ENCODE measurements at places on chromosomes 11 and 22.

DNA sequence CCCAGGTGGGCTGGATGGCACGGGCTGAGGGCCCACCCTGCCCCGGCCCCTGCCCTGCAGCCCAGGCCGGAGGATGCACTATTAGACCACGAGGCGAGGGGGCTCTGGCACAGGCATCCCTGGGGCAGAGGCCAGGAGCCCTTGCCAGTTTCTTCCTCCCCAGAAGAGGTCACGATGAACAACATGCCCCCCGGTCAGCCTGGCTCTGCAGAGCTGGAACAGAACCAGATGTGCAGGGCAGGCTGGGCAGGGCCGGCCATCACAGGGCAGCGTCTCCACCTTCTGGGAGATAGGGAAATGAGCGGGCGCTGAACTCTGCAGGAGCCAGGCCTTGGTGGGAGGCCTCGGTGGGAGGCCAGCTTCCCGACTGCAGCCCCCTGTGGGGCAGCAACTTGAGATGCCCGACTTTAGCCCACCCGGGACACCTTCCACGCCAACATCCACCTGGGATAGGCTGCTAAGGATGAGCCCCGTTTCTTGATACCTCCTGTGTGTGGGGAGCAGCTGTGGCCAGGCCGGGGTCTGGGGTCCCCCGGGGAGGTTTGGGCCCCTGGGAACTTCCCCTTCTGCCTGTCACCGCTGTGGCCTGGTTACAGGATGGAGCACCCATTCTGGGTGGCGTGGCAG is 21.8 kb upstream of the GNB1L start:
- DNase-seq: no peak

DNA sequence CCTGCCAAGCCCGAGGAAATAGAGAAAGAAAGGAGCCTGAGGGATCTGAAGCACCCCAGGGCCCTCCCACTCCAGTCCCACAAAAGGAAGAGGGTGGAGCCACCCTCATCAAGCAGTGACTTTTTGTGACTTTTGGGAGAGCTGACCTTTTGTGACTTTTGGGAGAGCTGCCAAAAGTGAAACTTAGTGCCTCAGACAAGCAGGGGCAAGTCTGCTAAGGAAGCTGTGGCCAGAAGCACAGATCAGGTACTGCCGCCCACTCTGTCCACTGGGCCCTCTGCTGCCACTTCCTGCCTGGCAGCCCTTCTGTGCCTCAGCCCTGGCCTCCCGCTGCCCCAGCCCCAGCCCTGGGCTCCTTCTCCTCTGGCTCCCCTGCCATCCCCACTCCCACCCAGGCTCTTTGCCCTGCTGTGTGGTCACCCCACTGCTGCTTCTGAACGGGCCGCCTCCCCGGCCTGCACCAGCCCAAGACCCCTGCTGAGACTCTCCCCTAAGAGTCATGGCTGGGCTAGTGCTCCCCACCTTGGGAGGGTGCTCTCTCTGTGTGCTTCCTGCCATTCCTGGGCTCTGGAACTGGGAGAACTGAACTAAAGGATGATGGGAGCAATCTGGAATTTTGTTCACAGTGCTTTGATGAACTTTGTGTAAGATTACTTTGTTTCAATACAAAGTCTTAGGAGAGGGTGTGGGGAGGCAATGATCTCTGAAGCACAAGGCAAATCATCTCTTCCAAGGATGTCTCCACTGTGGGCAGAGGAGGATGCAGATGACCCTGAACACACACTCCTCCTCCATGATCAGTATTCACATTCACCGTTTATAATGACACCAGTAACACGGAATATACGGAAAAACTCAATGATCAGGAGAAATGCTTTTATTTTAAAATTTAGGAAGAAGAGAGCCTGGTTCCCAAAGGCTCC is at the start of gene APOBEC3H:
APOBEC3H (plus strand) TSS at position 147 of the 923 bp plus-strand sequence. CDS start 3,035 bp downstream, outside the sequence.
- no peak for DNase-seq

GRCh38 chr11:57428643-57429042 is 1.7 kb upstream of the SLC43A3 start:
- DNase-seq: no peak

GRCh38 chr11:14248580-14248981 is 110.4 kb downstream of the RRAS2 start:
- peak; percentile 76 for DNase-seq

GRCh38 chr11:118565051-118565450 is 680 bp downstream of the IFT46 start:
- DNase-seq: no peak

- no peak for DNase-seq
Observed at GRCh38 chr11:78202733-78203167, 14.0 kb downstream of the USP35 start.

- no peak for DNase-seq
Observed at GRCh38 chr11:127859941-127860354, 727.4 kb downstream of the ETS1 start.

DNA sequence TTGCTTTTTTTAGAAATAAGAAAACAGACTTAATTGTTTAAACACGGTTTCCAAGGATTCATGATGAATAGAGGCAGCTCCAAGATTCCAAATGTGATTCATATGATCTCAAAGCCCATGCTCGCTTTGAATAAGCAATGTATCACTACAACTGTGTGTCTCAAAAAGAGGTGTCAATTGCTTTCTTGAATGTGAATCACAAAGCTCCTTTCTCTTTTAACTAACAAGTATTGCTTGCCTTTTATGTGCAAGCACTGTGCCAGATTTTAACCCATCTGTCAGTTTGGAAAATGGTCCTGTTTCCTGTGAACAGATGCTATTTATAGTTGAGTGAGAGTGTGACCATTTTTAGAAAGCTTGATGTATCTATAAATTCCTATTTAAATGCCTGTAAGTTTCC is 6.5 kb downstream of the OOSP1 start:
- no peak for DNase-seq

- peak; percentile 69 for DNase-seq
Observed at GRCh38 chr11:63537293-63538101, 889 bp downstream of the PLAAT4 start.

DNA sequence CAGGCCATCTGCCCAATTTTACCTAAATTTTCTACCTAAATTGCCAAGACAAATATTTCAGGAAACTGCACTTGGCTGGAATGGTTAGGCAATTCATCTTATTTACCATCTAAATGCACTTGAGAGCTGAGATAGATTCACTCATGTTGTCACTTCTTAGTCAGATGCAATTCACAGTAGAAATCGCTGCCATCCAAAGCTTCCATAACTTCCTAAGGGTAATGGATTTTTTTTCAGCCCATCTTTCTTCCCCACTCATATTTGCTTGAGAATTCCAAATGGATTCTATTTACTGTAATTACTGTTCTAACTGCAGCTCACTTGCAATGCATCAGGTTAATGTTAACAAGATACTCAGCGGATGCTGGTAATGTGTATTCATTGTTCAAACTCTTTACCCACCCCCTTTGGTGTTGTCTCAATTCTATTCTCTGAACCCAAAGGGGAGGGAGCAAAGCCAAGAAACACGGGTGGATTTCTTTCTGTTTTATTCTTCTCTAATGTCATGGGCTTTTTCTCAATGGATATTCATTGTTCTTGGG is 96.0 kb downstream of the TENM4 start:
- no peak for DNase-seq

- DNase-seq: no peak
Observed at GRCh38 chr11:2580571-2581001, 119.2 kb downstream of the KCNQ1OT1 start.

GRCh38 chr11:3220101-3220500 is 1.5 kb upstream of the MRGPRG start:
- no peak for DNase-seq

- DNase-seq: no peak
Observed at GRCh38 chr22:30245985-30246813, at the start of gene LIF. LIF (minus strand) TSS chr22:30246759; CDS start chr22:30246695, 64 bp downstream.

DNA sequence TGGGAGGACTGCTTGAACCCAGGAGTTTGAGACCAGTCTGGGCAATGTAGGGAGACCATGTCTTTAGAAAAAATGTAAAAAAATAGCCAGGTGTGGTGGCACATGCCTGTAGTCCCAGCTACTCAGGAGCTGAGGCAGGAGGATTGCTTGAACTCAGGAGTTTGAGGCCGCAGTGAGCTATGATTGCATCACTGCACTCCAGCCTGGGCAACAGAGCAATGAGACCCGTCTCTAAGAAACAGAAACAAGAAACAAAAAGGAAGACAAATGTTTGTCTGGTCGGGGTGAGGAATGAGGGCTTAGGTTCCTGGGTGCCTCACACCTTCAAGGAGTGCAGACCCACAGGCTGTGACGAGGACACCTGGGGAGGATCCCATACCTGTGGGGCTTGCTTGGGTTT is 191.9 kb downstream of the CEP164 start:
- DNase-seq: no peak

DNA sequence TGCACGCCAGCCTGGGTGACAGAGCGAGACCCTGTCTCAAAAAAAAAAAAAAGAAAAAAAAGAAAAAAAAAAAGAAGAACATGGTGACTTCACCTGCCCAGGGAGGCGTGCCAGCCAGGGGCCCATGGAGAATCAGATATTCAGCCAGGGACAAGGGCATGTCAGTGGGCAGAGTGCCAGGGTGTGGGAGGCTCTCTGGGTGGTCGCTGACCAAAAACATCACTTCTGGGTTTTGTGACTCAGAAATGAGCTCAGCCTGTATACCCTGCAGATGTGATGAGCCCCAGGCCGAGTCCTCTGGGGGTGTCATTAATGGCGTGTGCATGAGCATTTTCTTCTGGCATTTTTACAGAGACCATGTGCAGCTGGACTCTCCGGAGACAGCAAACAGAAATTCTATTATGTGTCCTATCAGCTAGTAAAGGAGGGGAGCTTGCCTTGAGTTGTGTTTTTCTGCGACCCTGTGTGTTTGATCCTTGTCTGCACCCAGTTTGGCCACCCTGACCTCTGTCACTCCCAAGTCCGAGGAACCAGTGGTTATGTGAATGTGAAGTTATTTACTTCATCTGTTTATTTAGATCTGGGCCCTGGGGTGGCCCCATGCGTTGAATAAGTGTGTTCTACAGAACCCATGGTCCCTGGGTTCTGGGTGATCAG is 53.6 kb downstream of the BCR start:
- no peak for DNase-seq

- no peak for DNase-seq
Observed at GRCh38 chr11:3878258-3878584, 22.8 kb downstream of the STIM1 start.

DNA sequence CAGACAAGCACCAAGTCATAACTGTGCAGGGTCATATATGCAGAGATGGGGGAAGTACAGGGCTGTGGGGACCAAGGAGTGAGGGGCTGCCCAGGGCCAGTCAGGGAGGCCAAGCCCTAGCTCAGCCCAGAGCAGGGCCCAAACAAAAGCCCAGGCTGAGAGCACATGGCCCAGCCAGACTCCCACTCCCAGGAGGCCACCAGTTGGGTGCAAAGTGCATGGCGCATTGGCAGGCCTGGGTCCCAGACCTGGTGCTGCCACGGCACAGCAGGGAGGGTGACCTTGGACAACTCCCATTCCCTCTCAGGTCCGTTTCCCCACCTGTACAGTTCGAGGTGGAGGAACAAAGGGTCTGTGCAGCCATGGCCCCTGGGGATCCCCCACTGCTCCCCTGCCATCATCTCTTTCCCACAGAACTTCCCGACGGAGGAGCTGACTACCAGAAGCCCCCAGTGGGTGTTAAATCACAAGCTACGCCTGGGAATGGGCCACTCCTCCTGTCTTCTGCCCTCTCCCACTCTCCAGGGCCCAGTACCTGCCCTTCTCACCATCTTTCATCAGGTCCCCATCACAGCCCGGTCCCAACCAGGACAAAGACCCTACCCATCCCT is 608 bp downstream of the NIPSNAP1 start:
- no peak for DNase-seq

GRCh38 chr11:45321669-45322068 is 35.5 kb upstream of the SYT13 start:
- DNase-seq: no peak

- DNase-seq: no peak
Observed at GRCh38 chr11:81098471-81098870, 1635.2 kb downstream of the FAM181B start.

DNA sequence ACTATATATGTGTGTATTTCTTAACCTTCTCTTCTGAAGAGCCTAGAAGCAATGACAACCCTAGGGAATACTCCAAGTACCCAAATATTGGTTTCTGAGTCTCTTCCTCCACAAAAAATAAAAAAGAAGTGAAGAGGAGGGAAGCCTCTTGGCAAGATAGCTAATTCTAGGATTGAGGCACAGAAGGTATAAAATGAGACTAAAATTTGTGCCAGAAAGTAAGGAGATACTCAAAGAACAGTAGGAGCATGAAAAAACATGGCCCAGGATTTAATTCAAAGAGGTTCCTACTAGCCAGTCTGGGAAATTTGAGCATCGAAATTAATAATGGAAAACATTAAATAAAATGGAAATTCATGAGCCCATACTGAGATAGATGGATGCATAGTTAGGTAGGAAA is 112.1 kb downstream of the PAX6 start:
- no peak for DNase-seq

- DNase-seq: no peak
Observed at GRCh38 chr11:93000511-93001476, 31.3 kb downstream of the MTNR1B start.

- DNase-seq: no peak
Observed at GRCh38 chr11:30125456-30125855, 105.4 kb upstream of the FSHB start.

- no peak for DNase-seq
Observed at GRCh38 chr22:43275545-43276317, 67.4 kb downstream of the SCUBE1 start.

DNA sequence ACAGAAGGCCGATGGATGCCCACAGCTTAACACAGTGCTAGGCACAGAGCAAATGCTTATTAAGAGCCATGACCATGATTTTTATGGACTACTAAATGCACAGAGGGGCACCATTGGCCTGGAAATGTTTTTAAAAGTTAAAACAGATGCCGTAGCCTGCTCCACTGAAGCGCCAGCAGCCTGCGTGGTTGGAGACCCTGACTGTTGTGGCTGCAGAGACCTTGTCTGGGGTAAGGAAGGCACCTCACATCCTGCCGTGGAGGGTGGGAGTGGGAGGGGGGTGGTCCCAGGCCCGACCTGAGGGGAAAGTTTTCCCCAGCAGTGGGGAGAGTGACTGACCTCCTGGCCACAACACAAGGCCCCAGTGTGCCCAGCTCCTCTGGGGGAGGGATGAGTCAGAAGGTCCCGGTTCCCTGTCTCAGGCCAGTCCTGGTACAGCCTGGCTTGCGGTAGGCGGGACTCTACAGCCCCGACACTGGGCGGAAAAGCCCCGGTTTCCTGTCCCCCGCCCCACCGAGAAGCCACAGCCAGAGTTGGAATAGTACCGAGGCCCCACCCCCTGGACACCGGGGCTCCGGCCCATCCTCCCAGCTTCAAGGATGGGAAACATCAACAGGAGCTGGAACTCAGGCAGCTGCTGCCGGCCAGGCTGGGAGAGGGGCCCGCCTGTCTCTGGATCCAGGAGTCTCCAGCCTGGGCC is 7.0 kb downstream of the CHST1 start:
- peak; percentile 49 for DNase-seq

DNA sequence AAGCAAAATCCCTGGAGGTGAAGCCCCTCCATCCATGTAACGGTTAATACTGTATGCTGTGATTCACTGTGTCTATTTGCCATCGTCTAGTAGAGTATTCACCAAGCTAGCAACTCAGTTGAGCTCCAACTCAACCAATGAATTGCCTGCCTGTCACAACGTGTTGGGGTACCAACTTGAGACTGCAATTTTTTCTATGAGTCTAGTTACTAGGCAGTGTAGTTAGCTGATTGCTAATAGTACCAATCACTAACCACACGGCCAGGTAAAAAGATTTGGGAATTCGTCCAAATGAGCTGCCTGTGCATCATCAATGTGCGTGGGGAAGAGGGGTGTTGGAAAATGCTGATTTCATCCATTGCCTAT is 1.0 kb upstream of the BTG4 start:
- DNase-seq: no peak
